ENCODE measurements at places on chromosomes 6 and 20.

GRCh38 chr20:49620364-49621240 is 52.7 kb upstream of the PTGIS start:
- DNase-seq, result no peak

- DNase-seq, result peak; percentile 82
Measured at GRCh38 chr6:53484476-53485280, 60.2 kb downstream of the GCLC start.

DNA sequence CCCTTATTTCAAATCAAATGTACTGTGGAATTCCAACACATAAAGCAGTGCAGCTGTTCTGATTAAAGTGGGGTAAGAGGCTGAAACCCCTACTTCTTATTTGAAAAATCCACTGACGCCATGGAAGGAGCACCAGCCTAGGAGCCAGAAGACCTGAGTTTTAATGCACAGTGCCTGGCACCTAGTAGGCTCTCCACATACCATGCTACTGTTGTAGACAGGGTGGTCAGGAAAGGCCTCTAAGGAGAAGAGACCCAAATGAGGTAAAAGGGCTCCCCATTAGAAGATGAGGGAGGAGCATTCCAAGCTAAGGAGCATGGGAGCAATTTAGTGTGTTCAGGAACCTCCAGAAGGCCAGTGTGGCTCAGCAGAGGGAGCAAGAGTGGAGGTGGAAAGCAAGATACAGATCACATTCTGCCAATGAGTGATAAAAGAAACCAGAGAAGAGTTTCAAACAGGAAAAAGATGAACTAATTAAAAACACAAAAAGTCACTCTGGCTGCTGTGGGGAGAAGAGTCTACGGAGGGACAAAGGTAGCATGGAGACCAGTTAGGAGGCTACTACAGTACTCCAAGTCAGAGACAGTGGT is 11.8 kb upstream of the ZNF76 start:
- no peak for DNase-seq

DNA sequence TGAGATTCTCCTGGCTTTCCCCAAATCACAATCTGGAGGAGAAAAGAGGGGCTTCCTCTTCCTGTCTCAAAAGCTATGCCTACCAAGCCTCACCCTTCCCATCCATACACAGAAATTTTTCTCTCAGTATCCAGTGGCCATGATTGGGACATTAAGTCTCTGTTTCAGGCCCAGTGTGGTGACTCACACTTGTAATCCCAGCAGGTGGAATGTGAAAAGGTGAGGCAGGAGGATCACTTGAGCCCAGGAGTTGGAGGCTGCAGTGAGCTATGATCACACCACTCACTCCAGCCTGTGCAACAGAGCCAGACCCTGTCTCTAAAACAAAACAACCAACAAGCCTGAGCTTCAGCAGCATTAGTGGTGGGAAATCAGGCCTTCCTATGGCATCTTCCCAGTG is 210.0 kb downstream of the OGFRL1 start:
- DNase-seq, result no peak

DNA sequence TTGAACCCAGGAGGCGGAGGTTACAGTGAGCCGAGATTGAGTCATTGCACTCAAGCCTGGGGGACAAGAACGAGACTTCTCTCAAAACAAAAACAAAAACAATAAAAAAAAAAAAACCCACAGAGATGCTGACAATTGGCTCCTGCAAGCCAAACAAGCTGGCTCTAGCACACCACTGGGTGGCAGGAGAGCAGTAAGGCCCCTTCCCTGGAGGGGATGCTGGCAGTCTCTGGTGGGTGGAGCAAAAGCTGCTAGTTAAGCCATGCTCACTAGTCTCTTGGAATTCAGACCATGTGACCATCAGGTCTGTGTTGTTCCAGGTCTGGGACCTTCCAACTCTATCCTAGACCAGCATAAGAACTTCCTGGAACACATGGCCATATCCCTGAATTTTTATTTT is 18.9 kb upstream of the DSN1 start:
- DNase-seq, result peak; percentile 22

GRCh38 chr20:916825-917224 is 691 bp upstream of the ANGPT4 start:
- no peak for DNase-seq

GRCh38 chr6:145204301-145204700 is 531.0 kb downstream of the EPM2A start:
- DNase-seq, result no peak

DNA sequence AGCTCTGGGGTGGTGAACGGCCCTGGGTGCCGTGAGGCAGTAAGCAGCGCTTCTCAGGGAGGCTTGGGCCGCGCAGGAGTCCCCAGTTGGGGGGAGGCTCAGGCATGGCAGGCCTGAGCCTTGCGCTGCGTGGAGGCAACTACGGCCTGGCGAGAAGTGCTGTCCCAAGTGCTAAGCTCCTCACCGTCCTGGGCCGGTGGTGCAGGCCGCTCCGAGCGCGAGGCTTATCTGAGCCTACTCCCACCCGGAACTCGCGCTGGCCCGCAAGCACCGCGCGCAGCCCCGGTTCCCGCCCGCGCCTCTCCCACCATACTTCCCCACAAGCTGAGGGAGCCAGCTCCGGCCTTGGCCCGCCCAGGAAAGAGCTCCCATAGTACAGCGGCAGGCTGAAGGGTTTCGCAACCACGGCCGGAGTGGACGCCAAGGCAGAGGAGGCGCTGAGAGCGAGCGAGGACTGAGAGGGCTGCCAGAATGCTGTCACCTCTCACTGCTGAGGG is 1.8 kb upstream of the WRNIP1 start:
- DNase-seq, result no peak

GRCh38 chr6:51141080-51141479 is 322.4 kb downstream of the TFAP2B start:
- DNase-seq, result no peak

GRCh38 chr6:38088829-38089228 is 269.3 kb downstream of the ZFAND3 start:
- DNase-seq, result no peak

DNA sequence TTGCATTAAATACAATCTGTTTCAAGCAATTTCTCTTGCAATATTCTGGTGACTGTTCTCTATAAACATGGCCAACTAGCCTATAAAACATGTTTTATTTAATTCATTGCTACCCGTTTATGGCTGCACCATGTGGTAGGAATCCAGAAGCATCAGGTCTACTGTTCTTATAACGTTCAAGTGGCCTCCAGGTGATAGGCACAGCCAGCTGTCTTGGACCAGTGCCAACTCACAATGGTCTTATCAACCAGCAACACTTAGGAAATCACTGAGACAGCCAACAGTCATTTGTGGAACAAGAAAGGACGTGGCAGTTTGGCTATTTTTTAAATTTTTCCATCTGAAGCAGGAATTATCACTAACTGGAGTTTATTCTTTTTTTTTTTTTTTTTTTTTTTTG is 193.6 kb downstream of the NKAIN2 start:
- DNase-seq, result no peak

- peak; percentile 29 for DNase-seq
Measured at GRCh38 chr6:37483917-37484785, 15.5 kb downstream of the CCDC167 start.

DNA sequence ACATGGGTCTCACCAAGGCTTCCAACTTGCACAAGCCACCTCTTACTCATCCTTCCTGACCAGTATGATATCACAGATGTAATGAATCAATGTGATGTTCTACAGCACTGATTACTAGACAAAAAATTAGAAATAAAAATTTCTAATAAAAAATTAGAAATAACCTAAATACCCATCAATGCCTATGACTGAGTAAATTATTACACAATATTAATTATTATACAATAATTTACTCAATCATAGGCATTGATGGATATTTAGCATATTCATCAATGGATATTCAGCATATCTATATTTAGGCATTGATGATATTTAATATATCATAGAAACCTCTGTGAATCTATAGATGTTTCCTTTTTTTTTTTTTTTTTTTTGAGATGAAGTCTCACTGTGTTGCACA is 43.2 kb upstream of the MBOAT1 start:
- DNase-seq, result no peak

DNA sequence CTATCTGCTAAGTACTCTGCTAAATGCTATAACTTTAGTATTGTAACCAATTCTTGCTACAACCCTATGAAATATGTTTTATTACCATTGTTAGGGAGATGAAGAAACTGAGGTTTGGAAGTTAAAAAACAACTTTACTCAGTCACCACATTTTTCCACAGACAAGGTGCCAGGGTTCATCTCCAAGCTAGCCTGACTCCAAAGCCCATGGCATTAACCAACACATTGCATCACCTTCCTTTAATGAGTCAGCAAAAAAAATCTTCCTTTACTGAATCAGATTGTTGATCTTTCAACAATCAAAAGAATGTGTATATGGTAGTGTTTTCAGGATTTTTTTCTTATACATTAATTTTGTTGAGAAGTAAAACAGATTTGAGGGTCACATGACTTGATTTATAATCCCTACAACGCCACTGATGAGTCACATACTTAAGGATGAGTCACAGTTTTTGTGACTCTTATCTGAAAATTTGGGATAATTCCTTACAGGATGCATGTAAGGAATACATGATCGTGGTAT is 41.5 kb downstream of the MAN1A1 start:
- peak; percentile 61 for DNase-seq

DNA sequence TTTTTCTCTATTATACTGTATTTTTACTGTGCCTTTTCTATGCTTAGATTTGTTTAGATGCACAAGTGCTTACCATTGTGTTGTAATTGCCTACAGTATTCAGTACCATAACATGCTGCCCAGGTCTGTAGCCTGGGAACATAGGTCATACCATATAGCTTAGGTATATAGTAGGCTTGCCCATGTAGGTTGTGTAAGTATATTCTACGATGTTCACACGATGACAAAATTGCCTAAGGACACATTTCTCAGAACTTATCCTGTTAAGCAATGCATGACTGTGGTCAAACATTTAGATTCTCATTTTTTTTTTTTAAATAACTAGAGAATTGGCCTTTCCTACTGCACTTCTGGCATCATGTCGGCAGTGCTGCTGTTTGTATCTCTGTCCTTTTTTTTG is 253.7 kb upstream of the SUPT3H start:
- peak; percentile 91 for DNase-seq

GRCh38 chr20:48284315-48284714 is 499.0 kb upstream of the SULF2 start:
- DNase-seq, result no peak

DNA sequence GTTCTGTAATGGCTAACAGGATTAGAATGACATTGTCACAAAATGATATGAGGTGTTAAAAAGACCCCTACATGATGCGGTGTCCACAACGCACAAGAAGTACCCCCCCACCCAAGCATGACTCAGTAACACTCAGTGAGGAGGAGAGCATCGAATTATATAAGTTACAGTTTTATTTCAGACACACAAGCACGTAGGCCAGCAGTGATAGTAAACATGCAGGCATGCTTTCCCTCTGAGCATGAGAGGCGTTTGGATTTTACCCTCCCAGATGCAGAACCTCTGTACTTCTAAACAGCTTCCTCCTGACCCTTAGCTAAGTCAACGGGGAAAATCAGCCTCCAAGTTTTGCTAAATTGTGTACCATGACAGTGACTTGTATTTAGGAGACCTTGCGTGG is 23.9 kb downstream of the GNAS start:
- no peak for DNase-seq

- no peak for DNase-seq
Measured at GRCh38 chr6:37077191-37077904, 71.9 kb downstream of the FGD2 start.

DNA sequence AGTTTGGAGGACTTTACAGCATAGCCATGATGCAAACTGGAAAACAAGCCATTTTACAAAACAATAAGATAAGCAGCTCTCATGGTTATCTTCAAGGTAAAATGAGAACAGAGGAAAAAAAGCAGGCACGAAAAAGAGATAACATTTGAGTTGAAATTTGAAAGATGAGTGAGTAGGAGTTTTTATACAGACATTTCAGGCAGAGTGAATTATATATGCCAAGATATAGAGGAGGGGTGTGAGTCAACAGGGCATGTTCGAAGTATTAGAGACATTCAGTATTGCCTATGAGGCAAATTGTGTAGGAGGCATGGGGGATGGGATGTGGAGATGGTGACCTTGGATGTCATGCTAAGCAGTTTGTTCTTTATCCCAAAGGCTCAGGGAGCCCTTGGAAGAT is 240.5 kb upstream of the MAN1A1 start:
- no peak for DNase-seq

- DNase-seq, result no peak
Measured at GRCh38 chr6:135179920-135180541, 1.1 kb upstream of the MYB start.

- no peak for DNase-seq
Measured at GRCh38 chr6:91781946-91782345, 1195.1 kb upstream of the MAP3K7 start.

Data from AML-193 (cell line).